ENCODE measurements at places on chromosomes 13 and 19.

- no peak for DNase-seq
Observed at GRCh38 chr13:50631041-50631440, 212.5 kb downstream of the DLEU7 start.

- no peak for DNase-seq
Observed at GRCh38 chr19:41932720-41933332, 4.6 kb upstream of the ERFL start.

- DNase-seq = no peak
Observed at GRCh38 chr19:39248806-39249205, at the start of gene IFNL4. IFNL4 (minus strand) TSS chr19:39248856.

DNA sequence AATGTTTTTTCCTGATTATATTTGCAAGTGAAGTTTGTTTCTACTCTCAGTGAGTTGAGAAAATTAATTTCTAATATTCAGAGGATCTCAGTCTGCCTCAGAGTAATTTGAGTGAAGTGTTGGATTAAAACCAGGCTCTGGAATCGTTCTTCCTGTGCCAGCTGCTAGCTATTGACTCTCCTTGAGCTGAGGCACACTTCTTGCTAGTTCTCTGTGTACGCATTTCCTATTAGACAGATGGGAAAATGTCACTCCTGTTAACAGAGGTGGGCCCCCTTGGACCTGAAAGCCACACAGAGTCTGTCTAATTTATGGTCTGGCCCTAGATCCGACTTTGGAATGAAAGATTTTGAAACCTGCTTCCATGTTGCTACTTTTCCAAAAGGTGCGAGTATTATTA, 107.6 kb upstream of the RNF113B start:
- no peak for DNase-seq

DNA sequence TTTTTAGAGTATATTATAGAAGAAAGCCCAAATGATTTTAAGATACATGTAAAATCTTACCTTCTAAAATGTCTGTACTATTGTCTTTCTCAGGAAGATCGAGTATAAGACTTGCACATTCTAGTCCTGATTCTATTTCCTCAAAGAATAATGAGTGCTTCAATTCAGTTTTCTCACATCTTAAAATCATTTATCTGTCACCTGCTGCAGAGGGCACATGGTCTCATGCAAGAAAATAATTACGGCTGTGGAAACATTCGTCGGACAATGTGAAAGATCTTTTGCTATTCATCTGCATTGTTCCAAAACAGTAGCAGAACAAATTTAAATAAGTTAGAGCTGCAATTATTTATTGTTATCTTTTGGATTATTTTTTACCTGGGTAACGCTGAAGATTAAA, 1403.5 kb downstream of the PCDH9 start:
- DNase-seq = no peak

GRCh38 chr13:45048890-45049407, 59.6 kb downstream of the GPALPP1 start:
- DNase-seq = no peak

DNA sequence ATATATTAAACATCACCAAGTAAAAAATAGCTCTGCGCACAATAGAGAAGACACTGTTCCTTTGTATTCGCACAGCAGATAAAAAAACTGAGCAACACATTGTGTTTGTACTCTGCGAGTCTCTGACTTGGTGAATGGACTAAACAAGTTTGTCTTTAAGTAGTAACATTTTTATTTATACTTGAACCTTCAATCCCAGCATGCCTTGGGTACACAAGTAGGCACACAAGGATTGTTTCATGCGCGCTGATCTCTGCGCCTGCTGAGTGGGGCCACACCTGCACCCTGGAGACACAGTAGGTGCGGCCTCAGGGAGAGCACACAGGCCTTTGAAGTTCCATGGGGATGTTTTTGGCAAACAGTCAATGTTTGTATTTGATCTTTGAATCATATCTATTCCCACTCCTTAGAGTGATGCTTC, 318.9 kb downstream of the MYO16 start:
- DNase-seq = no peak

DNA sequence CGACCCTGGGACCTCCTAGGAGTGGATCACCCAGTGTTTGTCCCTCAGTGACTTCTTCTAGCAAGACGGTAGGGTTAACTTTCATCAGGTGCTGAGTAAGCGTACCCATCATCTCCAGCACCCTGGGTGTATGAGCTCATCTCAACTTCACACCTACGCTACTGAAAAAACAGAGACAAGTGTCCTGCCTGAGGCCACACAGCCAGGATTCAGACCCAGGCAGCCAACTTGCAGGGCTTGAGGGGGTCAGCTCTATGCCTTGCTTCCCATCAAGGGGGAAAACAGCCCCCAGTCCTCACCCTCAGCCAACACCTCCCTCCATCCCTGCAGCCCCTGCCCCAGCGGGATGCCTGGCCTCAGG, 4.6 kb downstream of the TLE2 start:
- no peak for DNase-seq

- no peak for DNase-seq
Observed at GRCh38 chr13:61138857-61139256, 276.8 kb downstream of the PCDH20 start.

- no peak for DNase-seq
Observed at GRCh38 chr19:5585461-5586299, 17.9 kb upstream of the TINCR start.

DNA sequence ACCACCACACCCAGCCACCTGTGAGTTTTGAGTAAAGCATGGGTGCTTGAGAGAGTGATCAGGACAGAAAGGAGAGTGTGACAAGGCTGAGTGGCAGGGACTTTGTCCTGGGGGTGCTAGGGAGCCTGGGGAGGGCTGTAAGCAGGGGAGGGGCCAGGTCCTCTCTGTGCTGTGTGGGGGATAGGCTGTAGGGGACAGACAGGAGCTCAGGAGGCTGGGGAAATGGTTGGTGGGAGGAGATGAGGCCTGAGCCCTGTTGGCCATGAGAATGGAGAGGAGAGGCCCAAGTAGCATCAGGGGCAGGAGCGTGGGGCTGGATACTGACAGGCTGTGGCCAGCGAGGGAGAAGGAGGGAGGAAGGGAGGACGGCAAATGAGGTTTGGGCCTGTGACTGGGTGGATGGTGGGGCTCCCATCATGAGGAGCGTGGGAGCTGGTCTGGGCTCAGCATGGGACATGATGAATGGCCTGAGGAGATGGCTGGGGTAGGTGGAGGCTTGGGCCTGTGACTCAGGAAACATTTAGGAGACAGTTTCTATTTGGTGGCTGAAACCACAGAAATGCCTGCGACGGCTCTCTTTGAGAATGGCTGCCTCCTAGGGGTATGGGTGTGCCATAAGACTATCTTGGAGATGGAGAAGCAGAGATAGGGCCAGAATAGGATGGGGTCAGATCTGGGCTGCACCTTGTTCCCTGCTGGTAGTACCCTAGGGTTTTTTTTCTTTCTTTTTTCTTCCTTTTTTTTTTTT, 25.0 kb downstream of the GRIN2D start:
- no peak for DNase-seq

DNA sequence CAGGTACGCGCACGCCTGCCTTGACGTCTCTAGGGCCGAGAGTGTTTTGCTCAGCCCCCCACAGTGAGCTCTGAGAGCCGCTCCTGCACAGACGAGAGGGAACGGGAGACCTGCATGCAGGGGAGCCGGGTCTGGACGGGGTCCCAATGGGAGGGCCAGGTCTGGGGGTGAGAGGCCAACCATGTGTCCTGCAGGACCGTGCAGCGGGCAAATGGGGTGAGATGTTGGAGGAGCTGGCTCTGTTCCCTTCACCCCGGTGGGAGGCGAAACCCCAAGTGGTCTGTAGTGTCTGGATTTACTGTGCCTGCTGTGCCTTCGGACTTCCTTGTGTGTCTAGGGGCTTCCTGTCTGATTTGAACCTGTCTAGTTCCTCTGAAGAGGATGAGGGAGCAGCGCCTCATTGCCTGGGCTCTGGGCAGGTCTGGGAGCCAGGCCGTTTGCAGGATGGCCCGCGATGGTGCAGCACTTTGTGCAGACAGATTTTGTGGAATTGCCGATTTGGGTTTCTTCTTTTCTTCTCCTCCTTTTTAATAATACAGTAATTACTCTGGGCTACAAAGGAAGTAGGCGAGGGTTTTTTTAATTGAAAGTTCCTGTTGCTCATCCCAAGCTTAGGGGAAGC, 2.1 kb downstream of the CSNK1G2 start:
- peak; percentile 32 for DNase-seq

- DNase-seq = no peak
Observed at GRCh38 chr13:111620586-111620985, 300.1 kb downstream of the TEX29 start.

GRCh38 chr13:100596516-100596915, 7.9 kb upstream of the GGACT start:
- DNase-seq = no peak

GRCh38 chr19:4831304-4831978, at the start of gene TICAM1:
TICAM1 (minus strand) TSS chr19:4831712; CDS start chr19:4818377, 13,335 bp downstream.
- peak; percentile 89 for DNase-seq

DNA sequence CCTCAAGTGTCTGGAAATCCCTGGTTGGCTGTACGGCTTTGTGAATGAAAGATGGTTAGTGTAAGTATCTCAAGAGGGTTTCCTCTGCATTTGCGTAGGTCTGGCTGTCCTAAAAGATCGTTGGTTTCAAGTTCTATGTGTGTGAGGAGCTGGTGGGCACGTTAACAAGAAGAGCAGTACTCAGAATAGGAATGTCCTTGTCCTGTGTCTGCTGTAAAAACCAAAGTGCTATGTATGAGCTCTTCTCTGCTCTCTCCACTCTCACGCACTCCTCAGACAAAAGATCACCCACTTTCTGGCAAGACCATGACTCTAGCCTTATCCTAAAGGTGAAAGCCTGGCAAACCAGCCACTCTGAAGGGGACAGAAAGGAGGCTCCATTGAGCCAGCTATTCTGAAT, 39.1 kb downstream of the USP12 start:
- peak; percentile 12 for DNase-seq

DNA sequence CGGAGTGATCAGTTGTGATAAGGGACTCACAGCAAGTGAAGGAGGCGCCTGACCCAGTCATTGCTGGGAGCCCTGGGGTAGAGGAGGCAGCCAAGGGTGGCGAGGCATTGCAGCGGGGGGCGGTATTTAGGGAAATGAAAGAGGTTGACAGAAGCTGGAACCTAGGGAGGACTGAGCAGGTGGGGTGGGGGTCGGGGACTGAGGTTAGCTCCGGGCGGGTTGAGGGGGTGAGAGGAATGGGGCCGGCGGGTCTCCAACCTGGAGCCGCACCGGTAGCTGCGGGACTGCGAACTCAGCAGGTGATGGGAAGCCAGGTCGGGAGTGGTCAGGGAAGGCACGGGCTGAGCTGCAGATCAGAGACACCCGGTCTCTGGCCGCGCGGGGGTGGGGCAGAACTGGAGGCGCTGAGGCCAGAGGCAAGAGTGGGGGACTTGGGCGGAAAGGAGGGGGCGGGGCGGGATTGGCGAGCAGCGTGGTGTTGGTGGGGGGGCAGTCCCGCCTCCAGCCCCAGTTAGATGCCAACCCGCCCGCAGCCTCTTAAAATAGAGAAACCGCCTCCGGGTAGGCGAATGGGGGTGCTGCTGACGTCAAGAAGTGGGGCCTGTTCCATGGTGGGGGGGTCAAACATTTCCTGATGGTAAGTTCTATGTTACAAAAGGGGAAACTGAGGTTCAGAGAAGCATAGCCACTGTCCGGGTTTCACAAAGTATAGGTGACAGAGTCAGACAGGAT, 1.5 kb downstream of the MAST3 start:
- DNase-seq = peak; percentile 59

- no peak for DNase-seq
Observed at GRCh38 chr19:16406356-16406755, 65.4 kb downstream of the EPS15L1 start.

DNA sequence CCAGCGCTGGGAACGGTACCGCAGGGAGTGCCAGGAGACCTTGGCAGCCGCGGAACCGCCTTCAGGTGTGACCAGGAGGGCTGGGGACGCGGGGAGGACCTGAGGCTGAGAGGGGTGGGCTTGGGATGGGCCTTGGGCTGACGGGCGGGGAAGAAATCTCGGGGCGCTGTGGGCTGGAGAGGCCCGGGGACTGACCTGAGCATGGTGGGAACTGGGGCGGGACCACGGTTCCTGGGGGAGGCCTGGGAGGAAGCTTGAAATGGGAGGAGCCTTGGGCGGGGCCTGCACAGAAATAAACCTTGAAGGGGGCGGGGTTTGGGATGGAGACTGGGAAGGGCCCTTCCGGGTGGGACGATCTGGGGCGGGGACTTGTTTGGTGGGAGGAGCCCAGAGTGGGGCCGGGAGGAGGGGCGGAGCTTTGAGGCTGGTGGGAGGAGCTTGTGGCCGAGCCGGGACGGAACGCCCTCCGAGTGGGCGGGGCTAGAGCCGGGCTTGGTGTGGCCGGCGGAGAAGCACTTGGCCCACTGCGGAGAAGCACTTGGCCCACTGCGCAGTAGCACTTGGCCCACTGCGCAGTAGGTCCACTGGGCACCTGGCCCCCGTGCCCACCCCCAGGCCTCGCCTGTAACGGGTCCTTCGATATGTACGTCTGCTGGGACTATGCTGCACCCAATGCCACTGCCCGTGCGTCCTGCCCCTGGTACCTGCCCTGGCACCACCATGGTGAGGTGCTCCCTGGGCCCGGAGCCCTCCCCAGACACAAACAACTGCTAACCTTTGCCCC, 2.8 kb downstream of the GIPR start:
- DNase-seq = peak; percentile 56

DNA sequence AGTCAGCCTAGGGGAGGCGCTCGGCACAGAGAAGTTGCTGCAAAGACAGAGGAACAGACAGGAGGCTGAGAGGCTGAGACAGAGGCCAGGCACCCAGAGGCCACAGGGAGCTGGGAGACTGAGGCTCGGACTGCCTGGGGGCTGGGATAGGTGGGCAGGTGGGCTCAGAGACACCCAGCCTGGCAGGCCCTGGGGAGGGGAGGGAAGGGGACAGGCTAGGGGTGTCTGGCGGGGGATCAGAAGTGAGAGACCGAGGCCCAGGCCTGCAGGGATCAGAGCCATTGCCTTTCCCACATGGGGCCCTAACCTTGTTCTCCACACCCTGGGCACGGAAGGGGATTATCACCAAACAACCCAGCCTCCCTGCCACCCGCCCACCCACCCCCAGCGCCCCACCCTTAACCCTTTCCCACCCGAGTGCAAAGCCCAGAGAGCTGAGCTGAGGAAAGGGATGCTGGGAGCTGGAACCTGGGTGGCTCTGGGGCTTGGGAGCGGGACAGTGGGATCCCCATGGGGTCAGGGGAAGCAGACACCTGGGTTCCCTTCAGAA, 1.3 kb downstream of the NTN5 start:
- DNase-seq = no peak

GRCh38 chr13:73274147-73274546, 215.3 kb downstream of the KLF5 start:
- no peak for DNase-seq

DNA sequence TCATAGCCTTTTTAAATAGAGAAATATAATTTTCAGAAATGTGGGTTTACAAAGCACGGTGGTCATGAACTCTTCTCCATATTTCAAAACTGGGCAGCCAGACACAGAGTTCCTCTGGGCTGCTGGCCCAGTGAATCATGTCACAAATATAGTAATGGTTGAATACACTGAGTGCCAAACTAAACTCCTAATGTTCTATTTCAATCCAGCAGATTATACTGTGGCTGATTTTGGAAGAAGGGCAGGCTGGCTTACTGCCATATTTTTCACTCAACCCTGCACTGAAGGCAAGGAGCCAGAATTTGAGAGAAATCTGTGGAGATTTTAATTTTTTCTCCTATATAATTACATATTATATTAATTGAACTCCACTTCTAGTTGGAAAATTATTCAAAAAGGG, 17.0 kb upstream of the PRR20A start:
- no peak for DNase-seq

GRCh38 chr19:46861691-46862502, 1.1 kb downstream of the ARHGAP35 start:
- DNase-seq = no peak

GRCh38 chr13:33617055-33617454, 200.9 kb upstream of the RFC3 start:
- DNase-seq = no peak

Measured in CD4-positive, alpha-beta T cell treated with Interleukin-1 beta for 1 hour (primary cell).